Effector memory CD8-positive, alpha-beta T cell (primary cell): ENCODE measurements at places on chromosomes 11 and 22.

DNA sequence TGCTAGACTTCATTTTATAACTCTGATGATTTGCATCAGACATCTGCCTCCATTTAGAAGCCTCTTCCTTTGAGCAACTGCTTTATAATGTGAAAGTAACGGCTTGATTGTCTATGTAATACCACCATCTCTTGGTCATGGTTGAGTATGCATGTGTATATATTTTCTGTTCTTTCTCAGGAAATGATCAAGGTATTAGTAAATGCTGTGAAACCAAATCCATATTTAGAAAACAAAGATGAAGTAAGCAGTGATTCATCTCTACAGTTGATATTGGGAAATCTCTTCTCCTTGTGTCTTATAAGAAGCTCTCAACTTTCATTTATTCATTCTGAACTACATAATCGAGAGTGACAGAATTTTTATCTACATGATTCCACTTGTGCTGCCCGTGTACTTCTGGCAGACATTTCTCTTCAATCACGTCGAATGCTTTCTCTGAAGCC lies 104.6 kb upstream of the ANO3 start:
- no peaks in the 10 kb centered on the region for H3K4me1 ChIP-seq
- no peak for DNase-seq
- H3K27me3 ChIP-seq: no peaks in the 10 kb centered on the region
- H3K27ac ChIP-seq: no peak overlapping the region
- H3K4me3 ChIP-seq: no peak overlapping the region

- no peak overlapping the region for H3K27ac ChIP-seq
- H3K4me3 ChIP-seq: no peak overlapping the region
- peaks cover 9% of the 10 kb centered on the region for H3K4me1 ChIP-seq
- no peaks in the 10 kb centered on the region for H3K27me3 ChIP-seq
Measured at GRCh38 chr11:47415091-47415854, 6.9 kb downstream of the SLC39A13 start.

GRCh38 chr22:48210198-48210580 lies 1447.7 kb downstream of the TBC1D22A start:
- no peak overlapping the region for H3K4me3 ChIP-seq
- H3K27ac ChIP-seq: no peak overlapping the region
- H3K36me3 ChIP-seq: peaks cover 3% of the 10 kb centered on the region
- no peak for DNase-seq
- peaks cover 44% of the 10 kb centered on the region for H3K27me3 ChIP-seq

GRCh38 chr22:39661842-39662685 lies 91.5 kb downstream of the CACNA1I start:
- DNase-seq: peak; percentile 70
- no peak overlapping the region for H3K27ac ChIP-seq
- H3K4me1 ChIP-seq: peaks cover 41% of the 10 kb centered on the region
- H3K4me3 ChIP-seq: peak overlapping the region; percentile 81

GRCh38 chr11:2074266-2074825 lies 64.8 kb downstream of the IGF2 start:
- no peak overlapping the region for H3K27ac ChIP-seq
- no peaks in the 10 kb centered on the region for H3K36me3 ChIP-seq
- H3K27me3 ChIP-seq: peaks cover 28% of the 10 kb centered on the region
- H3K4me1 ChIP-seq: no peaks in the 10 kb centered on the region

- H3K36me3 ChIP-seq: no peaks in the 10 kb centered on the region
- peaks cover 23% of the 10 kb centered on the region for H3K27me3 ChIP-seq
- no peak for DNase-seq
- no peak overlapping the region for H3K27ac ChIP-seq
- H3K4me1 ChIP-seq: no peaks in the 10 kb centered on the region
Measured at GRCh38 chr11:1107316-1108245, 32.9 kb downstream of the MUC2 start.

DNA sequence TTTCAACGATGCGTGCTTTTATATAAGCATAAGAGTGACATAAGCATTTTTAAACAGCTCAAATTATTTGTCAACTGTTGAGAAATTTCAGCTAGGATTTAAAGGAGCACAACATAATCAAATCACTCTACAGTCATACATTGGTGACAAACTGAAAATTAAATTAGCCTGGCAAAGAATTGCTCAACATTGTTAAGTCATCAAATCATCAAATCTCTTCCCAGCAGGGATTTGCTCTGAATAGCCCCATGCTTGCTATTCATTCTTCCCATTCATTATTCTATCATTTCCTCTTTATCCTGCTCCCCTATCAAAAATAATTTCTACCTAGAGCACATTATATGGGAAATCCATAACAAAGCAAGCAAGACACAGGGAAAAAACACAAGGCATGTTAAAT lies 198.7 kb upstream of the LUZP2 start:
- no peak for DNase-seq
- H3K4me1 ChIP-seq: no peaks in the 10 kb centered on the region
